A549 treated with ZK216348 at 1 μM for 4 hours (cell line): ENCODE measurements at places on chromosomes 4 and X. TPM values are rescaled to one million over a fixed set of nuclear protein-coding genes. Genes with fewer than 3 reads are reported as not detected.

CTAG1A gene
- not detected in 5 replicates for total RNA-seq

FRG2 gene
- 0.12 TPM in 1 of 5 replicates, not detected in the others for total RNA-seq

NUDT10 gene
- total RNA-seq = 0.51 to 0.74 TPM (median 0.55 TPM) in 5 replicates

GLOD5 gene
- total RNA-seq = not detected in 5 replicates

GALNT7 gene
- 18.0 to 34.6 TPM (median 26.5 TPM) in 5 replicates for total RNA-seq

NEIL3 gene
- 9.8 to 12.1 TPM (median 10.9 TPM) in 5 replicates for total RNA-seq

VCX2 gene
- not detected in 5 replicates for total RNA-seq

HTN3 gene
- total RNA-seq = not detected in 5 replicates

NRK gene
- not detected in 5 replicates for total RNA-seq

FAM53A gene
- total RNA-seq = 0.67 to 1.2 TPM (median 0.95 TPM) in 5 replicates

PJA1 gene
- 11.4 to 16.3 TPM (median 15.2 TPM) in 5 replicates for total RNA-seq

DKK2 gene
- total RNA-seq = not detected in 5 replicates

CXCL11 gene
- not detected in 5 replicates for total RNA-seq

FHDC1 gene
- 0.46 to 0.79 TPM (median 0.65 TPM) in 5 replicates for total RNA-seq

ERVMER34-1 gene
- total RNA-seq = 0.28 to 0.60 TPM (median 0.51 TPM) in 5 replicates

GABRG1 gene
- not detected in 5 replicates for total RNA-seq

AMMECR1 gene
- 4.4 to 7.7 TPM (median 6.3 TPM) in 5 replicates for total RNA-seq

CACNA1F gene
- not detected in 5 replicates for total RNA-seq

ARX gene
- 0.45 to 0.74 TPM (median 0.52 TPM) in 5 replicates for total RNA-seq

PNMA5 gene
- total RNA-seq = not detected in 5 replicates

CSN1S1 gene
- total RNA-seq = not detected in 5 replicates

CDKL2 gene
- 0.36 to 0.79 TPM (median 0.70 TPM) in 5 replicates for total RNA-seq

INTS12 gene
- total RNA-seq = 14.5 to 19.4 TPM (median 15.0 TPM) in 5 replicates

ADGRG4 gene
- total RNA-seq = not detected in 5 replicates

BEX1 gene
- not detected in 5 replicates for total RNA-seq

FGG gene
- 5.1 to 8.0 TPM (median 5.5 TPM) in 5 replicates for total RNA-seq

TMSB15A gene
- total RNA-seq = 0.61 to 0.85 TPM (median 0.62 TPM) in 3 of 5 replicates, not detected in the others

OGT gene
- 28.5 to 51.5 TPM (median 42.9 TPM) in 5 replicates for total RNA-seq

RAB33A gene
- 0.19 to 0.66 TPM (median 0.23 TPM) in 4 of 5 replicates, not detected in the other for total RNA-seq

UCP1 gene
- total RNA-seq = 0.11 TPM in 1 of 5 replicates, not detected in the others

FAM149A gene
- 0.98 to 1.6 TPM (median 1.2 TPM) in 5 replicates for total RNA-seq

CORIN gene
- not detected in 5 replicates for total RNA-seq

F8A2 gene
- total RNA-seq = not detected in 5 replicates

ADGRL3 gene
- total RNA-seq = not detected in 5 replicates

PTPN13 gene
- total RNA-seq = 3.4 to 5.2 TPM (median 4.2 TPM) in 5 replicates
